Upper lobe of right lung (tissue), 1 donor: ENCODE measurements at places on chromosomes 1 and 21. TPM values are rescaled to one million over a fixed set of nuclear protein-coding genes. Genes with fewer than 3 reads are reported as not detected.

Gene EXOC8
- total RNA-seq, result 19.3 TPM

- no peaks in the 10 kb centered on the region for H3K27me3 ChIP-seq
- no peaks in the 10 kb centered on the region for H3K36me3 ChIP-seq
- peak within 1 kb of the TSS; percentile 69 for H3K27ac ChIP-seq
- peaks cover 7% of the 10 kb centered on the region for H3K4me1 ChIP-seq
These were observed at the start of gene GPR161 for GRCh38 chr1:168136709-168137514. Gene GPR161, minus strand, starts transcription at chr1:168136930. Its CDS starts 32,080 bp downstream, at chr1:168104850.

- H3K4me3 ChIP-seq, result no peak overlapping the region
- H3K36me3 ChIP-seq, result peaks cover 91% of the 10 kb centered on the region
- no peak overlapping the region for H3K27ac ChIP-seq
- DNase-seq, result no peak
- H3K4me1 ChIP-seq, result no peaks in the 10 kb centered on the region
These were observed 28.4 kb downstream of the VPS13D start for GRCh38 chr1:12258272-12258671.

DNA sequence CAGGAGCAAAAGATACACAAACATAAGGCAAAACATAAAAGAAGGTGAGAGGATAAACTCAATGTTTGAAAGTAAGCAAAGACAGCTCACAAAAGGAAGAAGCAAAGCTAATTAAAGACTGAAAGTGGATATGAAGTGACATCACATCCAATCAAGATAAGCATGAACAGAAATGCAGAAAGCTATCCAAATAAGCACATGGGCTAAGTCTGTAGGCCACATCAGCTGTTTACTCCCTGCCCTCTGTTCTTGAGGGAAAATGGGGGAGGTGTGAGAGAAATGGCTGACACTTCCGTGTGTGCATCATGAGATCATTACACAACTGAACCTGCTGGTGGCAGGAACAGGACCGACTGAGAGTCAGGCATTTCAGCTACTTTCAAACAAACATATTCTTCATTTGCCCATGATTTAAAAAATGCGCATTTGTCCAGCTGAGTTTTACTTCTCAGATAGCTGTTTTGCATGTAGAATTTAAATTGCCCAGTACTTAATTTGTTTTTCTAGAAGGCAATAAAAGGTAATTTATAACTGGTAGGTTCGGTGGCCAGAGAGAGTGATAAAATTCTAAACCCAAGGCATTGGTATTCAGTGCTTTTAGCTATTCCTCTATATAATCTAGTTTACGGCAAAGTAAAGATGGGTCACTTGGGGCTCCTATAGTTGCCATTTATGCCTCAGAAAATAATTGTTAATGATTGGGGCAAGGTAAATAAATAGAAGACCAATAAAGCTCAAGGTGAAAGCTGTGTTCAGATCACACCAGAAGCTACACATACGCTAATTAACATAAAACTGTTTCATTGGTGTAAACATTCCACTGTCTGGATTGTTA is 27.2 kb upstream of the MAN1A2 start:
- no peaks in the 10 kb centered on the region for H3K4me1 ChIP-seq
- DNase-seq, result no peak
- no peaks in the 10 kb centered on the region for H3K36me3 ChIP-seq
- no peak overlapping the region for H3K27ac ChIP-seq
- no peaks in the 10 kb centered on the region for H3K27me3 ChIP-seq

DNA sequence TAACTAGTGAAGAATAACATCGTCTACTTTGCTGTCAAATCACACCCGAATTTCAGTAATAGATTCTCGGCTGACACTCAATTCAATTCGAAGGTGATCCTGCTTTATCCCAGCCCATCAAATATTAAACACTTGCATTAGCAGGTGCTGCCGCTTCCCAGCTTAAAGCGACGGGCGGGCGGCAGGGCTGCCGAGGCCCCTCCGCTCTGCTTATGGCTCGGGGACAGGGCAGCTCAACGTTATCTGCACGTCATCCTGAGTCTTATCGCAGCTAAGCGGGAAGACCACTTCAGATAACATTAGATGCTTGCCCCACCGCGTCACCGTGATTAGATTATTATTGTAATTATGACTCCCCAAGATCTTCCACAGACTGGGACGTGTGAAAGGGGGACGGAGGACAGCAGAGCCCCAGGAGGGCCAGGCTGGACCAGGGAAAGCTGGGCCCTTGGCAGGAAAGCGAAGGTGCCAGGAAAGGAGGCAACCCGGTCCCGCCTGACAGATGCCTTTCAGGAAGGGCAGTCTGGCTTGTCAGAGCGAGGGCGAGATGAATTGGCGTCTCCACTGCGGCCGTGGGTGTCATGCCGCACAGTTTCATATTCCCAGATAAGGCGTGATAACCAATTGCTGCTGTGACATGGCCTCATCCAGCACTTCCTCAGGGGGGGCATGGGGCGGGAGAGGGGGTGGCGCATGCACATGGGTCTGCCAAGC is 37.0 kb downstream of the DMAP1 start:
- no peak overlapping the region for H3K4me3 ChIP-seq
- no peaks in the 10 kb centered on the region for H3K4me1 ChIP-seq
- H3K27me3 ChIP-seq, result no peaks in the 10 kb centered on the region
- H3K27ac ChIP-seq, result no peak overlapping the region
- H3K36me3 ChIP-seq, result no peaks in the 10 kb centered on the region

Gene SMPDL3B
- 29.1 TPM for total RNA-seq

DNA sequence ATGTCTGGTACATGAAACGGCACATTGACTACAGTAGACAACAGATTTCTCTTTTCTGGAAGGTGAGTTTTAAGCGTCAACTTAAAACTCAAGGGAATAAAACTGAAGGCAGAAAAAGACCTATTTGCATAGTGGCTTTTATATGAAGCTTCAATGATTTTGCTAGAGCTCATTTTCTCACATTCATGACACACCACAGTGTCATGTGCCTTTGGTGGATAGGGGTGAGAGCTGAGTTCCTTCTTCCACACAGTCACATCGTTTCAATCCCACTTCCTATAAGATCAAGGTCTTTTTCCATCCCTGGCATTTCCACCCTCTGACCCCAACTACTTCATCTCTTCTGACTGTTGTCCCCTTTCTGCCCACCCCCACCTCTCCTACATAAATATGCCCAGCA is 31.0 kb downstream of the IL12RB2 start:
- H3K4me3 ChIP-seq, result no peak overlapping the region
- no peaks in the 10 kb centered on the region for H3K36me3 ChIP-seq
- no peak overlapping the region for H3K27ac ChIP-seq
- no peaks in the 10 kb centered on the region for H3K4me1 ChIP-seq

Gene LCE6A
- not detected for total RNA-seq

- no peaks in the 10 kb centered on the region for H3K27me3 ChIP-seq
- H3K27ac ChIP-seq, result no peak overlapping the region
- no peaks in the 10 kb centered on the region for H3K36me3 ChIP-seq
- H3K4me1 ChIP-seq, result no peaks in the 10 kb centered on the region
- H3K4me3 ChIP-seq, result no peak overlapping the region
These were observed 113.5 kb downstream of the MAP3K21 start for GRCh38 chr1:233440951-233441401.
